CD8-positive, alpha-beta memory T cell (primary cell): ENCODE measurements at places on chromosomes 3 and 15.

- DNase-seq: no peak
- no peaks in the 10 kb centered on the region for H3K36me3 ChIP-seq
- H3K4me1 ChIP-seq: no peaks in the 10 kb centered on the region
- no peak overlapping the region for H3K27ac ChIP-seq
Measured at GRCh38 chr15:77597804-77598453, 34.8 kb downstream of the LINGO1 start.

GRCh38 chr3:94927175-94927574 lies 864.3 kb downstream of the NSUN3 start:
- H3K27me3 ChIP-seq: no peaks in the 10 kb centered on the region
- no peak overlapping the region for H3K4me3 ChIP-seq

DNA sequence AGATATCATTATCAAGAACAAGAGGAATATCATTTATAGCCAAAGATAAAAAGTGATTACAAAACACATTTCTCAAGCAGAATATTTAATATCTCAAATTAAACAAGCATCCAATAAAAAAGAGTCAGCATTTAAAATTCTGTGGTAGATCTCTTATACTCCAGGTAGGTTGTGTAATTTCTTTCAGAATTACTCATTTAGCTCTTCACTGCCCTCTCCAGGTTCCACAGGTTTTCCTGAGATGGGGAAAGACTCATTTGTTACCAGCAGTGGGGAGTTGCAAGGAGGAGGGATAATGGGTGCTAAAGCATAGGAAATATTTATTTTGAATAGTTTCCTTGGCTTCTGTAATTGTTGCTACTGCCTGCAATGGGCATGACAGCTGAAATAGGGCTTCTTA lies 83.1 kb upstream of the RASGRP1 start:
- H3K27ac ChIP-seq: no peak overlapping the region
- no peak overlapping the region for H3K4me3 ChIP-seq

GRCh38 chr3:119562307-119562961 lies 3.0 kb upstream of the CD80 start:
- no peak overlapping the region for H3K4me3 ChIP-seq
- no peaks in the 10 kb centered on the region for H3K4me1 ChIP-seq
- no peak overlapping the region for H3K27ac ChIP-seq
- H3K36me3 ChIP-seq: no peaks in the 10 kb centered on the region
- H3K27me3 ChIP-seq: no peaks in the 10 kb centered on the region
